ENCODE measurements at places on chromosomes 16 and 17. TPM values are rescaled to one million over a fixed set of nuclear protein-coding genes. Genes with fewer than 3 reads are reported as not detected.

- no peak for DNase-seq
These were observed 10.7 kb downstream of the UTP4 start for GRCh38 chr16:69143116-69143515.

The CRYBA1 gene
- total RNA-seq = not detected

- DNase-seq = no peak
These were observed 4.8 kb upstream of the SIRT7 start for GRCh38 chr17:81922566-81923301.

The PRRT2 gene
- 0.38 TPM for total RNA-seq

The MYH1 gene
- total RNA-seq = 0.09 TPM

GRCh38 chr16:23244122-23244521, 58.0 kb upstream of the SCNN1B start:
- DNase-seq = no peak

The BAHCC1 gene
- 6.0 TPM for total RNA-seq

DNA sequence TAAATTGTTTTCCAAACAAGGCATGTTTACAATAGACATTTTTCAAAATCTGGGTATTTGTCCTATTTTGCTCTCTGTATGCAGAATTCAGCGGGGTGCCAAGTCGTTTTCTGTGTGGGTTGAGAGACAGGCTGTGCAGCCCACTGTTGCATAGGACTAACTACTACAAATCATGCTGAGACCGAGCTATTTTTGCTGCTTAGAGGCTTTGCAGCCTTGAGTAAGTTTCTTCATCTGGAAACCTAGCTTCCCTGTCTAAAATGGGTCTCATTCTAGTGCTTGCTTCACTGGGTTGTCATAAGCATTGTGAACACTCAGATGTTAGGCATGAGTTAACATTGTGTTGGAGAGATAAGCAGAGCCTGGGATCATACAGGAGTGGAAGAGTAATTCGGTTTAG, 1.3 kb downstream of the PRPSAP2 start:
- no peak for DNase-seq

DNA sequence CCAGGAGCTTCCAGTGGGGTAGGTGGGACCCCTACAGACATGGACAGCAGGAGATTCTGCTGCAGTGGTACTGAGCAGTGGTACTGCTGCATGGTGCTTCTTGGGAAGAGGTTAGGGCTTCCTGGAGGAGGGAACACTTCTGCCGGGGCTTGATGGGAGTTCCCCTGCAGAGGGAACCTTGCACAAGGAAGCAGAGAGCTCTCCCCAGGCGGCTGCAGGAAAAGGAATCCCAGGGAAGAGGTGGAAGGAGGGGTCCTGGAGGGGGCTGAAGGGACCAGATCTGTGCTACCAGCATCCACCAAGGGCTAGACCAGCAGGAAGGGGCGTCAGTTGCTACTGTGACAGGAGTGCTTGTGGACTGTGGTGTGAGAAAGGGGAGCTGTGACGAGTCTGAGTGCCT, 10.6 kb downstream of the RIPOR1 start:
- DNase-seq = no peak

The IL17C gene
- not detected for total RNA-seq

Data from heart left ventricle (tissue), 16 donors.